Central memory CD8-positive, alpha-beta T cell (primary cell): ENCODE measurements at places on chromosomes 2 and 18.

DNA sequence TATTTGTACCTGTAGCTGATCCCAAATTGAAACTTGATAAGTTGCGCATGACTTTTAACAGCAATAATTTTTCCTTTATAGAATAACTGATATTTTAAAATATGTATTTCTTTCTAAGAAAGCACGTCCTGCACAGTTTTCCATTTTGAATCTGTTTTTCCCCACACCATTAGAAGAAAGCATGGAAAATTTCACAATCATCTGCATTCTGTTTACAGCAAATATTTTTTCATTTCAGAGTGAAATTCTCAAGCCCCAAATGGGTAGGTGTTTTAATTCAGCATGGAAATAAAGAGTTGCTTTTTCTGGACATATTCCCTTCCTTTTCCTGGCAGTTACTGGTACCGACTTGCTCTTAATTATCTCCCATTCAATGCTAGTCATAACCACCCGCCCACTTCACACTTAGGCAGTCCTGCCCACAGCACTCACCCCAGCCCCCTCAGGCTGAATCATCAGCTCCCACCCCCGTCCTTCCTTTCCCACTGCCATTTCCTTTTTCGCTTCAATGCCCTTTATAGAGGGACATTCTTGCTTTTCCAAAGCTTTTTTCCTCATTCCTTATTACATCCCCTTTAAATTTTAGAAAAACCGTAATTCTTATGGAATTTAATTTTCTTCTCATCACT, 89.2 kb upstream of the GLS start:
- DNase-seq = no peak

DNA sequence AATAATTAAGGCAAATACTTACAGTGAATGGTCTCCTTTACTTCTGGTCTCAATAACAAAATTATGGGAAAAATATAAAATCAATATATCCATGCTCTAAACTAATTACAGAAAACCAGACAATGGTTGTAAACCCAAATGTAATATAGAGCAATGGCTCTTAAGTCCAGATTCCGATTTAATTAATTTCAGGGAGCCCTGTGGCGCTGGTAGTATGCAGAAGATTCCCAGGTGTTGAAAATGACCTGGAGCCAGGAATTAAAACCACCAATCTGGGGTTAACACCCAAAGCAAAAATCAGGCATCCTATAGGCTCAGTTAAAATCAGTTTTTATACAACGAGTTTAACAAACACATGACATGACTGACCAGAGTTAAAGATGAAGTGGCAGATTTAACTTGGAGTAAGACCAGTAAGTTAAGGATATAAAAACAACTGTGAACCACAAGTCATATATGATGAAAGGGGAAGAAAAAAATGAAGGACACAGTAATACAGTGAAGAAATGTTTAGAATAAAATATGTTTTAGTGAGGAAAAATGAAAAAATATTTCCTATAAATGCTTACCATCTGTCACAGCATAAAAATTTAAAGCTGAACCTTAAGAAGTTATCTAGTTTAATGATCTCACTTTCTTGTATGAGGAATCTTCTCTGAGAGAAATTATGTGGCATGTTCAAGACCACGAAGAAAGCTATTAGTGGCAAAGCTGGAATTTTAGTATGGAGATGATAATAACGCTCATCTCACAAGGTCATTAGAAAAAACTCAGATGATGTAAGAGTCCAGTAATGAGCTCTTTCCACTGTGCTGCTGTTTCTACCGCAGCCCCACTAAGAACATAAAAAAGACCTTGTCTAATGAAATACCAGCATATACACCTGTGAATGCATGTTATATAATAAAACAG, 45.8 kb upstream of the FLACC1 start:
- DNase-seq = no peak

- no peak for DNase-seq
Observed at GRCh38 chr2:33503002-33503401, 26.6 kb downstream of the RASGRP3 start.

DNA sequence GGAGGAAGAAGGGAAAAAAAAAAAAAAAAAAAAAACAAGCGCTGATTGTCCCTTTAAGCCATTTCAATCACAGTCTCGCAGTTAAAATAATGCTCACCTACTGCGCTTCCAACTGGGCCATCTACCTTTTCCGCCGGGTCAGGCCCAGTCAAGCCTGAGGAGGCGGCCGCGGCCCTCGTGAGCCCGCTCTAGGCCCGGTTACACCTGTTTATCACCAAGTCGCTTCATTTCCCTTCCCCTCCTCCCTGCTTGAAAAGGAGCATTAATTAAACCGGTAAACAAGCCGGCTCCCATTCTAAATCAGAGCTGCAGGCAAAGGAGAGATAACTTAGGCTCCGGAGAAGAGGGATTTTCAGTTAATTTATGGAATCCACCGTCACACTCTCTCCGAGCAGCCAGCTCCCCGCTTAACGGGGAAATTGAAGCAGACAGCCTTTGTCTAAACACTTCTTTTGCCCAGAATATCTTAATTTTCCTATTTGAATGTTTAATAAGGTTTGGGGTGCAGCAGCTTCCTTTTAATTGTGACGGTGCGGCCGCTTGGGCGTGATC, 140.1 kb upstream of the SIX3 start:
- no peak for DNase-seq

DNA sequence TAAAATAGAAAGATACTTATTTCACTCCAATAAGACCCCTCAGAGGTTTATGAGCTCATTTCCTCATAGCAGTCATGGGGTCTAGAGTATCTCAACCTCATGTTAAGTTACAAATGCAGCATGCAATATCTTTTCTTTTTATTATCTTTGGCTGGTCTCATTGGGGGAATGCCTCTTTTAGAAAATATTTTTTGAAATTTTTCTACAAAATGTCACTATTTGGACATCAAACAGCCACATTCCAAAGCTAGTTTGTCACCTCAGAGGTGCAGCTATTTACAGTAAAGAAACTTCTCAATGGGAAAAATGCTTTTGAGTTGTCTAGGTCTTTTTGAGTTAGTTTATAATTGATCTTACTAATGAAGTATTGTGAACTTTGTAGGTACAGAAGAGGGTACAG, 370.7 kb upstream of the LRATD1 start:
- DNase-seq = no peak

GRCh38 chr18:58158008-58158407, 114.0 kb downstream of the NEDD4L start:
- DNase-seq = no peak

DNA sequence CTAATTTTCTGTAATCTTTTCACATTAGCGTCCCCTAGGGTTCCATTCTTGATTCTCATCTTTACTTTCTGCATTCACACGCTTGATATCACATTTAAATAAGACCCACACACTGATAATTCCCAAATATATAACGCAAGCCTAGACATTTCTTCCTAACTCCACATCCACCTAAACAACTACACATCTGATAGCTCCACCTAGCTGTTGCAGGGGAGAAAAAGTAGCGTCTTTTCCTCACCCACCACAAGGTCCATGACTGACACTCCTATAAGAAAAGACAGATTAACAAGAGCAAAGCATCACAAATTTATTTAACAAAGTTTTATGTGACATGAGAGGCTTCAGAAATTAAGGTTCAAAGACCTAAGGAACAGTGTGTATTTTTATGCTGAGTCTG, 862.2 kb upstream of the DDX18 start:
- no peak for DNase-seq

- no peak for DNase-seq
Observed at GRCh38 chr2:142716463-142717242, 160.8 kb upstream of the KYNU start.

DNA sequence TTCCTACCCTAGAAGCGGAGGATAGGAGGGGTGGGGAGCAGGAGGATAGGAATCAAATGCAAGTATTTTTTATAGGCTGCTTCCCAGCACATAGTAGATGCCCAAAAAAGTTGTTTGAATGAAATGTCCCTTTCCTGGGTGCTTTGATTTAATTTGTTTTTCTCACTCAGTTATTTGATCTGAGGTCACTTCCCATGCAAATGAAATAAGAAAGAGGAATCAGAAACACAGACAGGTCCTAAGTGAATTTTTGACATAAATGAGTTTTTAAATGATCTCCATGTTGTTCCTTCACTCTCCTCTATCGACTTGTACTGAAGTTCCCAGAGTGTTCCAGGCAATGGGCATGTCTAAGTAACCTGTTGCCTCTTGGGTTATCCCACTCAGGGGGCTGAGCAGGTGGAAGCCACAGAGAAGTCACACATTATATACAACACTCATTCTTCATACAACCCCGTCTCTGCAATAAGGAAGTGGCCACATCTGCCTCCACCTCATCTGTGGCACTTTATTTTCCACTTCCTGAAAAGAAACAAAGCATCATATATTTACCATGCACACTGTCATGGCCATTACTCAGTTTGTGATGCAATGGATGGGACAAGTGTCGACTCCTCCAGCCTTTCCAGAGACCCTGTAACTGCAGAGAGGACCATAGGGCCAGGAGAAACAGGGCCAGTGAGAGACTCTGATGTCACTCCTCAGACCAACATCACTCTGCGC, 81.9 kb upstream of the ZNF397 start:
- no peak for DNase-seq

GRCh38 chr2:226813148-226813701, 13.6 kb upstream of the IRS1 start:
- DNase-seq = no peak

DNA sequence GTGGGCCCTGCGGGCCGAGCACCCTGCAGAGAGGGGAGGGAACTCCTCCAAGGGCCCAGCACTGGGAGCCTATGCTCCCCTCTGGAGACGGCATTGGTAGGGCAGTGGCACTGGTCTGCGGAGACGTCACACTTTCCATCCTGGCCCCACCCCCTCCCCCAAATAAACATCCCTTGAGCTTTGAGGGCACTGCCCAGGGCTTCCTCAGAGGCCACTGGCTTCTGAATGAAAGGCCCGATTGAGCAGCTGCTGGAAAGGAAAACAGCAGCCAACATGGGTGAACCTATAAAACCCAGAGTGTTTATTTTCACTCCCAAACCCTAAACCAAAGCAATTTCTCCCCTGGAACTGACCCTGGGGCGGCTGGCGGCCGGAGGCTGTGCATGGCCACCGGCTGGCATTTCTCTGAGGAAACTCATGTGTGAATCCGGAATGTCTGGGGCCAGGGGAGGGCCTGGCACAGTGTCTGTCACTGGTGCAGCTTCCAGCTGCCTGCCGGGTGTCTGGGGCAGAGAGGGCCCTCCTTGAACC, 138.9 kb downstream of the DYSF start:
- DNase-seq = no peak

GRCh38 chr18:8367217-8367988, 241.8 kb upstream of the RAB12 start:
- DNase-seq = no peak

DNA sequence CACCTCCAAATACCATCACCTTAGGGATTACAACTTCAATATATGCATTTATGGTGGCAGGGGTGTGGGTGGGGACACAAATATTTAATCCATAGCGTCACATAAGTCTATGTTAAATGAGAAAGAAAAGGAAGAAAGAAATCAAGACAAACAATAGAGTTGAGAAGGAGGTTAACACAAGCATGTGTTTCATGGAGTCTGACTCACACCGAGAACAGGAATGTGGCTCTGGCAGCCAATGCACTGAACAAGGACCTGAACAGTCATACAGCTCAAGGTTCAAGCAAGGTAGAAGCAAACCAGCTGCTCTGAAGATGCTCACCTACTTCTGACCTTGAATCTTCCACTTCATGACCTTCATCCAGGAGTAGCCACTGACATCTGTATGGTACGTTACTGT, 36.2 kb upstream of the LPIN1 start:
- DNase-seq = no peak

DNA sequence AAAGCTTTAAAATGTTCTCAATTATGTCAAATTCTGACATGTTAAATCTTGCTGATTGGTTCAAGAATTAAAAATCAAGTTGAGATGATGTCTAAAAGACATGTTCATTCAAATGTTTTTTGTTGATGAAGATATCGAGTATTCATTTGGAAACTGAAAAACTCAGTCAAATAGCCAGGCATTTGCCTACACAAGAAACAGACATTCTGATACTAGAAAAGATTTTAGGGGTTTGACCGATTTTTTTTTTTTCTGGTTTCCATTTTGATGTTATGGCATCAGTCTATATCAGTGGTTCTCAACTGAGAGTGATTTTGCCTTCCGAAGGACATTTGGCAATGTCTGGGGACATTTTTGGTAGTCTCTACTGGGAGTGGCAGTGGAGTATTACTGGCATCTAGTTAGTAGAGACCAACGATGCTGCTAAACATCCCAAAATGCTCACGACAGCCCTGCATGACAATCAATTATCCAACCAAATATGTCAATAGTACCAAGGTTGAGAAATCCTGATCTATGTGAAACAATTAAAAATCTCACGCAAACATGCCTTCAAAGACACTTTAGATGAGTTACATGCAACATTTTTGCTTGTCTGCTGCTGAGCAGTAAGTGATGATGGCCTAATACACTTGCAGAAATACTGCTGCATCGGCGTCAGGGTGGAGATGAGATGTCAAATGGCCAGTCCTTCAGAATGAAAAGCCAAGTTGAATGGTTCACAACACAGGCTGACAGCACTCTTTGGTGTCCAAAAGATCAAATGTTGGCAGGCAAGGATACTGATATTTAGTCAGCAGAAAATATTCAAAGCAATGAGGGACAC, 12.5 kb downstream of the RASGRP3 start:
- DNase-seq = no peak

- no peak for DNase-seq
Observed at GRCh38 chr2:32877587-32878510, 68.9 kb upstream of the LTBP1 start.

- DNase-seq = no peak
Observed at GRCh38 chr2:135152361-135152760, 100.3 kb downstream of the RAB3GAP1 start.

GRCh38 chr18:3340682-3341097, 78.8 kb downstream of the MYL12B start:
- no peak for DNase-seq
